ENCODE measurements at places on chromosomes 5 and 9.

GRCh38 chr5:75461679-75462078 is 49.8 kb downstream of the CERT1 start:
- DNase-seq = no peak

- no peak for DNase-seq
These were observed 994.8 kb upstream of the WWC1 start for GRCh38 chr5:167296661-167297060.

DNA sequence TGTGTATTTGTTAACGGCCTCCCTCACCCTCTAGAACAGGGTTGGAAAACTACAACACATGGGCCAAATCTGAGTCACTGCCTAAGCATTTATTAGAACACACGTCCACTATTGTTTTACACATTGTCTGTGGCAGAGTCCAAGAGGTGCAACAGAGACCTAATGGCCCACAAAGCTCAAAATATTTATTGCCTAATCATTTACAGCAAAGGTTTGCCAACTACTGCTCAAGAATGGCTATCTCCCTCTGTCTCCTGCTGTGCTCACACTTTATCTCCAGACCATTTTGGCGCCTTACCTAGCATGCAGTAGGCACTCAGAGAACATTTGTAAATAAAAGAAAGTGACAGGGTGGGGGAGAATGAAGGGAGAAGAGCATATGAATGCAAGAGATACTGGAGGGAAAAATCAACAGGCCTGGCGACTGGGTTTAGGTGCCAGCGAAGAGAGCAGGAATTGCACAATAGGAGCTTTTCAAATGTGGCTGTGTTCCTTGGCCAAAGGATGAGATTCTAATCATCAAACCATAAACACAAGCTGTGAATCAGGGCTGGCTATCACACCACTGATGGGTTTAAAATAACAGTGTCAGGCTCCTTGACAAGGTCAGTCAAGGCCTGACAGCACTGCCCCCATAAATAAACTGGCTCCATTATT is 80.3 kb downstream of the EPB41L4A start:
- no peak for DNase-seq

DNA sequence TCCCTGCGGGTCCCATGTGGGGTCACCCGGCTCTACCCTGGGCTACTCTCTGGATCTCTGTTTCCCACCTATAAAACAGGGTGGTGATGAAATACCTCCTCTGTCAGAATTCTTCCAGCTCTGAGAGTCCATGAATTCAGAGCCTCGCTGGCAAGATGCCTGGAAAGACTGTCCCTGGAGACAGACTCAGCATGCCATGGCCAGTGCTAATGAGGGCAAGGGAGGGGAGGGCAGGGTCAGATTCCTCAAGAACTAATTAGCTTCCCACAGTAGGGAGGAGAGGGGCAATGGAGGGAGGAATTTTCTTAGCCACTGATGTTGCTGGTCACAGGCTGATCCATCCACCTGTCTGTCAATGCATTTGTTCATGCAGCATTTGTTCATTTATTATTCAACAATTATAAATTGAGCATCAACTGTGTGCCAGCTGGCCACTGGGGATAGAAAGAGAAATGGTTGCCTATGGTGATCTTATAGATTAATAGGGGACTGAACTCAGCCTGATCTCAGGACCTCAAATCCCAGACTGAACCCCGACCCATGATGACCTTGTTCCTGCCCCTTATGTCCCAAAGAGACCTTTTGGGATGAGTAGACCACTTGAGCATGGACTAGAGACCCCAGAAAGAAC is 4.7 kb downstream of the SYNPO start:
- no peak for DNase-seq

- DNase-seq = no peak
These were observed 75.5 kb upstream of the PRRC1 start for GRCh38 chr5:127441799-127442484.

DNA sequence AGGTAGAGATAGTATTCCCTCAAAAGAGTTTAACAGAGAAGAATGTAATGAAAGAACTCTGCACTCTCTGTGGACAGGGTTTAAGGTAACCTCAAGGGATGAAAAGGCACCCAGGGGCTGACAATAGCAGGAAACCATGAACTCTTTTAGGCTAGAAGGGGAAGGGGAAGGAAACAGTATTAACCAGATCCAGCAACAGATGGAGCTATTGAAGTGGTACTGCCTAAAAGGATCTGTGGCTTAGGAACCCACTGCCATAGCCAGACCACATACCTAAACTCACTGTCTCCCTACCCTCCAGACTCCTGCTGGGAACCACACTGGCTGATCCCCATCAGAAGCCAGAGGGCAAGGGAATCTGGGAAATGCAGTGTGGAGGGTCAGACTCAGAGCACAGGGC is 35.5 kb downstream of the PLGRKT start:
- DNase-seq = no peak

DNA sequence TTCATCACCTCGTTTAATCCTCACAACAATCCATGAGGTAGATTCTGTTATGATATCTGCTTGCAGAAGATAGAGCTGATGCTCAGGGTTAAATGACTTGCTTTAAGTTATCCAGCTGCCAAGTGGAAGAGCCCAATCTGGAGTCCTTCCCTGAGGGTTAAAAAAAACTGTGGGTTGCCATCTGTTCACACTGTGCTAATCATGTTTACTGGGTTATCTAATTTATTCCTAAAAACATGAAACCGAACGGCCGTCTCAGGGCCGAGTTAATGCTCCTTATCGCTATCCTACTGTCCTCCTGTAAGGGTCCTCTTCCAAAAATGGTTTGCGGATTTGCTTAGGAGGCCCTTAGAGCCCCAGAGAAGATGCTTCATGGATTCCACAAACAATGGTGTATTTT is 153.3 kb downstream of the YIPF5 start:
- no peak for DNase-seq

GRCh38 chr9:71766663-71767062 is 1.6 kb downstream of the CEMIP2 start:
- no peak for DNase-seq

DNA sequence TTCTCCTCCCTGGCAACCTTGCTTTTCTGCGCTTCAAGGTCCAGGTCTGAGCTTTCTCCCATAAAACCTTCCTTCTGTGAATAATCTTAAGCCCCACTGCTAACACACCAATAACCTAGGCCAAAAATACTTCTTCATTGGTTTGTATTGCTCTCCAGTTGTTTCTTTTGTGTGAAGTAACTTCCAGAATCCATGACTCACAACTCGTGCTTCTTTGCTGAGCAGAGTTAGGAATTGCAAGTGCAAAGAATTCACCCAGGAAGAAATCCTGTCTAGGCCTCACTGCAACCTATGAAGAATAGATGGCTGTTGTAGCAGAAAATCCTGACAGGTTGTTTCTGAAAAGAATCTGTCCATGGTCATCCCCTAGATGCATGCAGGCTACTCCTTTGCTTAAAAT is 295.7 kb downstream of the MED10 start:
- no peak for DNase-seq

DNA sequence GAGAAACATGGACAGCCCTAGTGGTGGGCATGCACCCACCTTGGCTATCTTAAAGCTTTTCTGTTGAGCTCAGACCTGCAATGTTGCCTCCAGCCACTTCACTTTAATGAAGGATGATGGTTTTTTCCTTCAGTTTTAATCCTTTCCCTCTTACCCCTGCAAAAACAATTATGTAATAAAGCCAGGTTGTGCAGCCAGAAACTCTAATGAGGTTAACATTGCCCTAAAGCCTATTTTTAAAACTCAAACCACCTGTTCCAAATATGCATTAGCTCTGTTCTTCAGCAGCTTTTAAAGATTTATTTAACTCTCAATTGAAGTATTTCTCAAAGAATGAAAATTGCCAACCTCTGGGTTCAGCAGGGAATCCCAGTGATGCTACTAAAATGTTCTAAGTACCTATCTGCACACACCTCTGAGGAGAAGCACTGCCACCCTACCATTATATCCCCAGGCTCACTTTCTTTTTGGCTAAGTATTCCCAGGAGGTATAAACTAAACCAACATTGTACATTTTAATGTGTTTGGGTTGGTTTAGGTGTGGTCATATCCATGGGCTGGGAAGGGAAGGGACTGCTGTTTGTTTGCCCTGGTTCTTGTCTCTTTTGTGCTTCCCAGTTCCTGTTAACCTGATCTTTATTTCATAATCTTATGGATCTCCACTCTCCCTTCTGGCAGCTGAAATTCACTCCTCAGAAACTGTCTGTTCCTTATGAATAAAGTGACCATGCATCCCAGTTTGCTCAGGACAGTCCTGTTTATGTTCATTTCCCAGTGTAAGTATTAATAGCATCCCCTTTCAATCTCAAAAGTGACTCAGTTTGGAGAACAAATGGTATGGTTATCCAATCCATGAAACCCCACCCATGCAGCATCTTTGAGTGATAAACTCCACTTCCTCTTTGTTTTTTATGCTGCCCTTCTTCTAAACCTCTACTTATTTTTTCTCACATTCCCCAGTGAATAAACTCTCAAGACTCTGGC is 251.7 kb downstream of the RAB3C start:
- no peak for DNase-seq

- DNase-seq = no peak
These were observed 25.1 kb downstream of the RNF145 start for GRCh38 chr5:159184236-159184635.

GRCh38 chr5:171476701-171477100 is 57.3 kb downstream of the FGF18 start:
- DNase-seq = no peak

DNA sequence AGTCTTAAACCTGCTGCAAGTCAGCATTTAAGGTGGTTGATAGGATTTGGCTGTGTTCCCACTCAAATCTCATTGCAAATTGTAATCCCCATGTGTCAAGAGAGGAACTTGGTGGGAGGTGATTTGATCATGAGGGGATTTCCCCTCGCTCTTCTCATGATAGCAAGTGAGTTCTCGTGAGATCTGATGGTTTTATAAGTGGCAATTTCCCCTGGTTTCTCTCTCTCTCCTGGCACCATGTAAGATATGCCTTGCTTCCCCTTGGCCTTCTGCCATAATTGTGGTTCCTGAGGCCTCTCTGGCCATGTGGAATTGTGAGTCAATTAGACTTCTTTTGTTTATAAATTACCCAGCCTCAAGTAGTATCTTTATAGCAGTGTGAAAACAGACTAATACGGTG is 84.3 kb upstream of the SMC2 start:
- no peak for DNase-seq

DNA sequence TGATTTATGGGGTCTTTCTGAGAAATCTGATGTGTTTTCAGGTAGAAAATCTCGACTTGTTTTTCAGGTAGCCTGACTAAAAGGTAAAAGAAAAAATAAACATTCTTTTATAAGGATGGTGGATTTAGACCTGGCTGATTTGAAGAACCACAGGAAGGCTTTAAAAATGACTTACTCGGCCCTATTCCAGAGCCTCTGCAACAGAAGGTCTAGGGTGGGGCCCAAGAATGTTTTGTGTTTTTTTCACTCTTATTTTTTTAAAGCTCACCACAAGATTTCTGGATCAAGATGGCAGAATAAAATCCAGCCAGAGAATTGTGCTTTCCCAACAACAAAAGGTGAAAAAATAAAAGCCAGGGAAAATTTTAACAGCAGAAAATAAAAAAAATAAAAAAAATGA is 59.1 kb downstream of the FNBP1 start:
- no peak for DNase-seq

DNA sequence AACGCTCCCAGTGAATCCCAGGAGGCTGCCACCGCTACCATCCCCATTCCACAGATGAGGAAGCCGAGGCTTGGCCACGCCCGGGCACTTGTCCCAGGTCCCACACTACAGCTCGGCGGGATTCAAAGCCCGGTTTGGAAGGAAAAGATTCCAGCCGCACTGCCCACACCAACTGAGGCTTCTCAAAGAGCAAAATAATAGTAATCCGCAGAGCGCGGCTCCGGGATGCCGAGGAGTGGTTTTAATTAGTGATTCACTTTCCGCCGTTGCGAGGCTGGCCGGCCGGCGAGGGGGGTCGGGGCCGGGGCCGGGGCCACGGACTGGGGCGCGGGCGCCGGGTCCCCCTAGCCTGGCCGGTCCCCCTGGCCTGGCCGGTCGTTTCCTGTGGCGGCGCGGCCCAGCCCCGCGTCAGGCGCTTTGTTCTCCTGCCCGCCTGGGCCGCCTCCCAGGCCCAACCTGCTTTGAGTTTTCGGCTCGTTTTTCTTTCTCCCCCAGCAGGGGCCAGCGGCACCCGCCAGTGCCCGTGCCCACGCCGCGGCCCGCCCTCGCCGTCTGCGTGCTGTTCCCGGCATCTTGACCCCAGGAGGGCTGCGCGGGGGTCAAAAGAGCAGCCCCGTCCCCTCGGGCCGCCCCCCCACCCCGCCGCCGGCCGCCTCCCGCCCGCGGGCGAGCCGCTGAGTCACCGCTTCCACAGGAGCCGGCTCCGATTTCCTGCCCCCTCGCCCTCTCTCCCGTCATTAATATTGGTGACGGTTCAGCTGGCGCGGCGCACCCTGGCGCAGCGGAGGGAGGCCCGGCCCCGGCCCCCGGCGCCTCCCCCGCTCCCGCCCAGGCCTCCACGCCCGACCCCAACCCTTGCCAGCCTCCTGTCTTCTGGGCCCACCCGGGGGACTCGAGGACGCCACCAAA is 31.2 kb downstream of the FGF18 start:
- DNase-seq = no peak

- no peak for DNase-seq
These were observed 62.8 kb upstream of the KLF9 start for GRCh38 chr9:70477146-70477745.

- no peak for DNase-seq
These were observed 62.9 kb downstream of the MLLT3 start for GRCh38 chr9:20559231-20559890.

DNA sequence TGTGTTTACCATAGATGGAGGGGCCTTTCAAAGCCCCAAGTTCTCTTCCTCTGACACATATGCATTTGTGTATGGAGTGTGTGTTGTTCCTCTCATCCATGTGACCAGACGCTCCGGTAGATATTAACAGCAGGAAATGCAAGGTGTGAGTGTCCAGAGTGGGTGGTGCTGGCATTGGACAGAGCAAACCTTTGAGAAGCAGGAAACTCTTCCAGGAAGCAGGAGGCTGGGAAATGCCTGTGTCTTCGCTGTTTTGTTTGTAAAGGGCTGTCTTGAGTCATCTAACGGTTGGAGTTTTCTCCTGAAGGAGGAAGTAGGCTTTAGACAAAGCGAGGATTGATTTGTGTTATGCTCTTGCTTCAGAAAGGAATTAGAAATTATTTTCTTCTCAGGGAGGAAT is 370.9 kb downstream of the PLK2 start:
- DNase-seq = no peak

GRCh38 chr9:18726546-18726945 is 252.6 kb downstream of the ADAMTSL1 start:
- no peak for DNase-seq

DNA sequence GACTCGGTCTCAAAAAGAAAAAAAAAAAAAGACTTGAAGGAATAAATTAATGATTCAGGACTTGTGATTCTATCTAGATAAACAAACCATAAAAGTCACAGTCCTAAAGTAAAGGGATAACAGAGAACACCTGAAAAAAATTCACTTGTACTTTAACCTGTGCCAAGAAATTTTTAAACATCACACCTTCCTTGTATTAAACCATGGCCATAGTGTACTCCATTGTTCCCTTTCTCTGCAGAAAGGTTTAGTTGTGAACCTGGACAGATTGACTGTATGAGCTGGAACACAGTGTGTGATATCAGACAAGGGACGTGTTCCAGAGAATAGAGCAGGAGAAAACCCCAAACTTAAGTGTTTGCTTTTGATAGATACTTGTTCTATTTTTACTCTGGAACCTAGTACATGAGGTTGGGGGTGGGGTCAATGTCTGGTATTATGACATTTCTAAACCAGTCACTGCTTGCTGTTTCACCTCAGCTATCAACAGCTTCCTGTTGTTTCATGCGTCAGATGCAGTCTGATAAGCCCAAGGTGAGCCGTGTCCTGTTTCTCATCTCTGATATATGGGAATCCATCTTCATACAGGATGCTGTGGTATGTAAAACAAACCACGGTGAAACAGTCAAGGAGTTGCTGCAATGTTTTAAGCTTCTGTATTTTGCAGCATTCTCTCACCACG is 62.5 kb upstream of the ITGA1 start:
- peak; percentile 34 for DNase-seq

GRCh38 chr5:69528035-69528434 is 32.0 kb upstream of the GTF2H2C start:
- DNase-seq = no peak

Data from stimulated activated CD8-positive, alpha-beta memory T cell treated with anti-CD3 and anti-CD28 coated beads, Interleukin-7, amount 100 ng/mL, for 4 hours (primary cell).